Activated naive CD8-positive, alpha-beta T cell treated with anti-CD3 and anti-CD28 coated beads for 36 hours (primary cell): ENCODE measurements at places on chromosomes 12 and 14.

- H3K4me1 ChIP-seq: no peaks in the 10 kb centered on the region
- H3K36me3 ChIP-seq: no peaks in the 10 kb centered on the region
- H3K27ac ChIP-seq: no peak overlapping the region
- no peak for DNase-seq
- peaks cover 22% of the 10 kb centered on the region for H3K27me3 ChIP-seq
- H3K4me3 ChIP-seq: no peak overlapping the region
Observed at GRCh38 chr12:102504280-102504679, 23.9 kb upstream of the IGF1 start.

DNA sequence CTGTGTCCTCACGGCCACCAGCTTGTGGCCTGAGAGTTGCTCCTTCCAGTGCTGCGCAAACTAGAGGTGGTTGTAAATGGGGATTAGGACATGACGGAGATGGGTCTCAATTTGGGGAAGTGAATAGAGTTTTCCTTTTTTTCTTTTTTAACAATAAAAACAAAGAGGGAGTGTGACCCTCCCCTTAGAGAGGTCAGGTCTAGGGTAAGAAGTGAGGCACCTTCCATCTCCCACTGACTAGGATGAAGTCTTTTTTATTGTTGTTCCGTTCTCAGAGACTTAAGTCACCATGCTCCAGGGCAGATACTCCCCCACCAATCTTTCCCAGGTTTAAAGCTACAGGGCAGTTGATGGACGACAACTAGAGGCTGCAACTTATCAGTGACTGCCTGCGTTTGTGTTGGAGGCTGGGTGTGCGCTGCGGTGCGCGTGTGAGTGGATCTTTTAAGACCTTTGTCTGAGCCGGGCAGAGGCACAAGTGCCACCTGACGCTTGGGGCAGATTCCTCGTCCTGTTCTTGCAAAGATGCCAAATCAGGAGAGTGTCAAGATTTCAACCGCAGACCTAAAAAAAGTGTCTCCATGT, 2.1 kb upstream of the GSC start:
- H3K27me3 ChIP-seq: peaks cover 96% of the 10 kb centered on the region
- DNase-seq: no peak
- no peak overlapping the region for H3K27ac ChIP-seq
- peaks cover 20% of the 10 kb centered on the region for H3K4me1 ChIP-seq
- H3K36me3 ChIP-seq: no peaks in the 10 kb centered on the region
- H3K4me3 ChIP-seq: no peak overlapping the region

DNA sequence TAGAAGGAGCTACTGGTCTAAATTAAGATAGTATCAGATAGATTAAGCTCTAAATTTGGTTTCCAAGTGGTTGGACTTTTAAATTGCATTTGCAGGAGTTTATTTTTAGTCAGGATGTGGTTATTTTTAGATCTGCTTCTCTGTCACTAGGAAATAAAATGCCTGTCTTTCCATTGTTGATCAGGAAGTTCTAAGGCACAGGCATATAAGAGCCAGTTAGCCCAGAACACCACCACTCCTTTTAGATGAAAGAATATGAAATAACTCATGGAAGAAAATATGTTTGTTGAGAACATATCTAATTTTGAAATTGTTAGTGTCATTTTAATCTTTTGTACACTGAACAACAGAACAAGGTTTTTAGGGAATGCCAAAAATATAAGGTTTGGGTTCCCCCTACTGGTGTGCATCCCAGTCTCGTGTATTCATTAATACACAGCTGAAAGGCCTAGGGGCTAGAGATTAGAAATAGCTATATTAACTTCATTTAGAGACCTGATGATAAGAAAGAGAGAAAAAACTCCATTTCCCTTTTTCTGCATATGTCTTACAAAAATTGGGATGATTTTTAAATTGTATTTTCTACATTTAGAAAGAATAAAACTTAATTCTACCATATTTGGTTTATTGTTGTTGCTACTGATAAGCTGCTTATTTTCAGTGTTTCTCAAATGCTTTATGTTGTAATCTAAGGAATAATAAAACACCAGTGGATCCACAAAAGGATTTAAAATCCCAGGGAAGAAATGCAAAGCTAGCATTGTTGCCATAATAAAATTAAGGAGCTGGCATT, 67.2 kb downstream of the RIC8B start:
- no peaks in the 10 kb centered on the region for H3K36me3 ChIP-seq
- H3K4me1 ChIP-seq: peaks cover 6% of the 10 kb centered on the region
- no peak for DNase-seq

DNA sequence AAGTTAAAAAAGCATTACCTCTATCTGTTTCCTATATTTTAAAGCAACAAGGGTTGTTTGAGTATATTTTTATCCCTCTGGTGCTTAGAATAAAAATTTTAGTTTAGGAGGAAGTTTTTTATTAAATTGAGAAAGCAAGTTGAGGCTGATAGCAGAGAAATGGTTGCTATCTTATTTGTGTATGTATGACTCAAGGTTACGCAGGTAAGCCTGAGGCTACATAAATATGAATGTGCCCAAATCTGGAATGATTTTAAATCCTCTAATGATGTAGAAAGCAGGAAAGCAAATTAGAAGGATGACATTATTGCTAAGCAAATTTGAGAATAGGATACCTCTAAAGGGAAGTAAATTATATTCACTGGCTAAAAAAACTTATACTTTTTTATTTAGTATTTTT, 109.8 kb downstream of the ACSS3 start:
- no peak for DNase-seq
- H3K4me3 ChIP-seq: no peak overlapping the region
- H3K27me3 ChIP-seq: no peaks in the 10 kb centered on the region
- H3K27ac ChIP-seq: no peak overlapping the region
- H3K36me3 ChIP-seq: no peaks in the 10 kb centered on the region

GRCh38 chr12:120625557-120626419, 14.6 kb upstream of the CABP1 start:
- DNase-seq: peak; percentile 36
- H3K4me1 ChIP-seq: no peaks in the 10 kb centered on the region
- H3K4me3 ChIP-seq: no peak overlapping the region

DNA sequence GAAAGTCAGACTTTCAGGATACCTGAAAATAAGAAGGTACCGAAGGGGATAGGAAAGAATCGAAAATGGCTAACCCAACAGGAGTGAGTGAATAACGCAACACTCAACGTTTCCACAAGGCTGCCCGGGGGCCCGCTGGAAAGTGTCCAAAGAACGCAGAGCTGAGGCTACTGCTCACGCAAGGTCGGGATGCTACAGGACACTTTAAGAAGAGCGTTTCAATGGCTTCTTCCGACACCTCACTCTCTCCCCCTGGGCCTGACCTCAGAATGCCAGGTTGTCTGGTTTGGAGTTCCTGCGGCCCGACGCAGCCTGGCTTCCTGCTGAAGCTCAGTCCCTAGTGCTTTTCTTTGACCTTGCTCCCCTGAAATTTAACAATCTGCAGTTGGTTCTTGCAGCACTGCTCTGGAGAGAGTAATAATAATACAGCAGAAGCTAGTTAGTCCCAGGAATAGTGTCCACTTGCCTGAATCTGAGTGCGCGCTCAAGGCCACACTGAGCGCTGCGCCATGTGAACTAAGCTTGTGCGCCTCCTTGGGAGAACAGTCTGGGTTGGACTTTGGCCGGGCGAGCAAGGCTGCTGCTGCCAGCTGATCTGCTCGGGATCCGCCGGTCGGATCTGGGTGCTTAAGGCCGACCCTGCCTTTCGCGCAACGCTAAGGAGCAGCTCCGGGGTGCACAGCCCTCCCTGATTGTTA, 2.0 kb upstream of the ALX1 start:
- H3K4me3 ChIP-seq: no peak overlapping the region
- no peak overlapping the region for H3K27ac ChIP-seq
- DNase-seq: no peak
- H3K27me3 ChIP-seq: peaks cover 87% of the 10 kb centered on the region

GRCh38 chr12:39074063-39074462, 168.7 kb upstream of the CPNE8 start:
- H3K27me3 ChIP-seq: peaks cover 5% of the 10 kb centered on the region
- H3K4me1 ChIP-seq: no peaks in the 10 kb centered on the region
- H3K27ac ChIP-seq: no peak overlapping the region

- no peak for DNase-seq
- no peak overlapping the region for H3K4me3 ChIP-seq
- H3K27ac ChIP-seq: no peak overlapping the region
- peaks cover 10% of the 10 kb centered on the region for H3K36me3 ChIP-seq
Observed at GRCh38 chr12:69474456-69474855, 4.3 kb downstream of the FRS2 start.

DNA sequence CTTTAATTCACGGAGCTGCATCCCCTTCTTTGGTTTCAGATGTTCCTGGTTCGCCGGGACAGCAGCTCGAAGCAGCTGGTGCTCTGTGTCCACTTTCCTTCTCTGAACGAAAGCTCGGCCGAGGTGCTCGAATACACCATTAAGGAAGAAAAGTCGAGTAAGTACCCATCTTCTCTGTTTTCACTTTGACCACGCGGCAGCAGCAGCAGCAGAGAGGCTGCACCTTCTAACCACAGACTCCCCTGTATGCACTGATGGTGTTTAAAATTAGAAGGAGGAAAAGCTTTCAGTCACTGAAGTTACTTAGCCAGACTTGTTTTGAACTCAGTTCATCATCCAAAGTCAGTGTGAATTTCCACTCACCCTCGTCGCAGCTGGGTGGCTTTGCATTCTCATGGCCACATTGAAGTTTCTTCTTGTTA, 63.8 kb downstream of the RIN3 start:
- DNase-seq: peak; percentile 38
- no peaks in the 10 kb centered on the region for H3K27me3 ChIP-seq
- H3K36me3 ChIP-seq: peaks cover 73% of the 10 kb centered on the region
- H3K4me1 ChIP-seq: peaks cover 79% of the 10 kb centered on the region
- peak overlapping the region; percentile 92 for H3K27ac ChIP-seq
- H3K4me3 ChIP-seq: peak overlapping the region; percentile 63

GRCh38 chr12:115661112-115661511, 616.4 kb downstream of the MED13L start:
- H3K27me3 ChIP-seq: peaks cover 38% of the 10 kb centered on the region
- no peaks in the 10 kb centered on the region for H3K36me3 ChIP-seq
- no peak overlapping the region for H3K27ac ChIP-seq
- no peak for DNase-seq
- no peaks in the 10 kb centered on the region for H3K4me1 ChIP-seq

GRCh38 chr14:80570930-80571298, 359.6 kb upstream of the DIO2 start:
- H3K4me1 ChIP-seq: peaks cover 3% of the 10 kb centered on the region
- no peak overlapping the region for H3K4me3 ChIP-seq
- H3K27ac ChIP-seq: no peak overlapping the region
- no peaks in the 10 kb centered on the region for H3K27me3 ChIP-seq
- DNase-seq: no peak
- H3K36me3 ChIP-seq: no peaks in the 10 kb centered on the region

DNA sequence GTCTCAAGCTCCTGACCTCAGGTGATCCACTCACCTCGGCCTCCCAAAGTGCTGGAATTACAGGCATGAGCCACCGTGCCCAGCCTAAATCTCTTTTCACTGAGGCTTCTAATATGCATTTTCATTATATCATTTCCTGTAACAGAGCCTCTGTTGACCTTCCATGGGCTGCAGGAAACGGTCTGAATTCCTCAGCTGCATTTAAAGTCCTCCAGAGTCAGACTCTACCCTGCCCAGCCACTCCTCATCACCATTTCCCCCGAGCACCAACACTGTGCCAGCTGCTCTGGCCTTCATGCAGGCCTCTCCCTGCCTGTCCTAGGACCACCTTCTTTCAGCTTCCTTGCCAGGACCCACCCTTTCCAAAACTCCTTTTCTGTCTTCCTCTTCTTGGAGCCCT, 9.8 kb upstream of the NFKBIA start:
- no peak overlapping the region for H3K27ac ChIP-seq
- no peaks in the 10 kb centered on the region for H3K27me3 ChIP-seq
- DNase-seq: no peak

DNA sequence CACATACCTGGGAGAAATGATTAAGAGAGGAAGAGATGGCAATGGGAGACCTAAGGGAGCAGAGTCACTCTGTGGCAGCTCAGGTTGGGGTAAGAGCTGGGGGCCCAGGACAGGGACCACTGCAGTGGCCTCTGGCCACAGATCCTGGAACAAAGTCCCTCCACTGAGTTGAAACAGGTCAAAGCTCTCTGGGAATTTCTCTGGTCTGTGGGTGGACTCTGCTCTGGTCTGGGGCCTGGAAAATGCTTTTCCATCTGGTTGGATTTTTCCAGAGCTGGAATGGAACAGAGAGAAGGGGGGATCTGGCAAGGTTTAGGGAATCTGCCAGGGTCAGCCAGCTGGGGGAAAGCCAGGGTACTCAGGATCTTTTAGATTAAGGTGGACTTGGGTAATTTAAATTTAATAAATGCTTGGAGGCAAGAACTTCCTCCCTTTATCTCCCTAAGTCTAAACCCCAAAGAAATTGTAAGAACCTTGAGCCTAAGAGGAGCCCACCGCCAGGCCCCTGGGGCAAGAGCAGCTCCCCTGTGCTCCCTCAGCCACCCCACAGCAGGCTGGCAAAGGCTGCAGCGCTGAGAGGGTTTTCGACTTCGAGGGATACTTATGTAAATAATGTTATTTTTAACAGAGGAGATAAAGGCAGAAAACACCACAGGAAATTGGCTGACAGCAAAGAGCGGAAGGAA, 3.7 kb downstream of the HOXC10 start:
- no peak overlapping the region for H3K4me3 ChIP-seq
- H3K36me3 ChIP-seq: no peaks in the 10 kb centered on the region
- no peak overlapping the region for H3K27ac ChIP-seq
- H3K27me3 ChIP-seq: peaks cover 98% of the 10 kb centered on the region
- no peak for DNase-seq

DNA sequence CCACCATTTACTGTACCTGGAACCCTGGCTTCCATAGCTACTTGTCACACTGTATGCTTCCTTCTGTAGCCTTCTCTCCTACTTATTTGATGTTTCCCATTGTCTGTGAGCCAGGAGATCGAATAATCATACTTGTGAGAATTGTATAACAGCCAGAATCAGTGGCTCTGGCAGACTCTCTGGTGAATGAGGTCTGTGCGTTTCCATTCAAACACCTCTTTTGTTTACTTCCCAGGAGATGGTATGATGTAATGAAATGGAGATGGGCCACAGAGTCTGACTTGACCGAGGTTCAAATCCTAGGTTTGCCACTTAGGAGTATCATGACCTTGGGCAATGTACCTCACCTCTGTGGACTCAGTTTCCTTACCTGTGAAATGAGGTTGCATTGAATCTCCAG, 35.7 kb upstream of the CLMN start:
- no peak overlapping the region for H3K27ac ChIP-seq
- H3K27me3 ChIP-seq: peaks cover 24% of the 10 kb centered on the region
- no peaks in the 10 kb centered on the region for H3K4me1 ChIP-seq
- no peak overlapping the region for H3K4me3 ChIP-seq
- DNase-seq: no peak

- H3K4me1 ChIP-seq: peaks cover 12% of the 10 kb centered on the region
- H3K4me3 ChIP-seq: no peak overlapping the region
- no peaks in the 10 kb centered on the region for H3K27me3 ChIP-seq
Observed at GRCh38 chr14:89688507-89689211, 265.9 kb downstream of the EFCAB11 start.

DNA sequence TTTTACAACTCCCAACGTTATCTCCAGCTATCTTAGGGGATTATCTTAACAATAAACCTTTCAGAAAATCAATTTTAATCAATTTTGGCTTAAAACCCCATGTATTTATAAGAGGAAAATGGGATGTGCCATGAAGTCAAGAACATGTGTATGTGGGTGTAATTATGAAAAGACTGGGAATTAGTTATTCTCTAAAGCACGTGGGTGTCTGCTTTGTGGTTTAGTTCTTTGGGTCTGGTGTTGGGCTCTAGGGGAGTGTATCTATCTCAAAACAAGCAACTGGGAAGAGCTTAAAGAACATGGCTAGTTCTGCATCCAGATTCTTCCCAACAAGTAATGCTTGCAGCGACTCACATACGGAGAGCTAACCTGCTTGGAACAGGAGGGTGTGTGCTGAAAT, 40.1 kb upstream of the MAX start:
- no peaks in the 10 kb centered on the region for H3K27me3 ChIP-seq
- no peaks in the 10 kb centered on the region for H3K4me1 ChIP-seq
- DNase-seq: no peak
- no peak overlapping the region for H3K27ac ChIP-seq
